ENCODE measurements at places on chromosomes 6 and 20.

GRCh38 chr20:47220161-47220582 is 136.3 kb downstream of the ZMYND8 start:
- DNase-seq = no peak

DNA sequence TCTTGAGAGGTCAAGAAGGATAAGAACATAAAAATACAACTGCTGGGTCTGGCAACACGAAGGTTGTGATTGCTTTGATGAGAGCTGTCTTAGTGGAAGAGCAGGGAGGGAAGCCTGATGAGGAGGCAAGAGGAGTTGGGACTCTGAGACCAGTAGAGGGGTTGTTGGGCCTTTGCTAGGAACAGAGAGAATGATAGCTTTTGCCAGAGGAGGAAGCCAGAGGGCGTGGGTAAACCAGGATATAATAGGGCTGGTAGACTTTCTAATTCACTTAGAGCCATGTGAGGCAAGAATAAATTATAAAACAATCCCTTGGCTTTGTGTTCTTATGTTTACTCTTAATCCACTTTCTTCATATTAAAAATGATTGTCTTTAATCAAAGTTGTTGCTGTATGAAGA is 78.6 kb downstream of the RCAN2 start:
- DNase-seq = no peak

DNA sequence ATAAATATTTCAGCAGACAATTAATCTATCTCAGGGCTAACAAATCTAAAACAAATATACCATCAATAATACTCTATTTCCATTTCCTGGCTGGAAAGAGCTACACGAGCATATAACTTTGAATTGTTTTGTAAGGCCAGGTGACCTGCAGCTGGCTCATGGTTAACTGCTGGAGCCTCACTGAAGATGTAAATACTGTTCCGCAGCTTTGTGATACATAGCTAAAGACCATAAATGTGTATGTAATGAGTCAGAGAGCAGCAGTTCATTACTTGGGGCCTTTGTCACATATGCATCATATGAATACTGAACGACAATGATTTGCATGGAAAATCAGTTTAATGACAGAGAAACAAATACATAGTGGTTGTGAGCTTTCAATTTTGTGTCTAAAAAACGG is 109.4 kb upstream of the CCN2 start:
- no peak for DNase-seq

GRCh38 chr6:98839781-98840361 is 5.5 kb downstream of the POU3F2 start:
- DNase-seq = no peak

DNA sequence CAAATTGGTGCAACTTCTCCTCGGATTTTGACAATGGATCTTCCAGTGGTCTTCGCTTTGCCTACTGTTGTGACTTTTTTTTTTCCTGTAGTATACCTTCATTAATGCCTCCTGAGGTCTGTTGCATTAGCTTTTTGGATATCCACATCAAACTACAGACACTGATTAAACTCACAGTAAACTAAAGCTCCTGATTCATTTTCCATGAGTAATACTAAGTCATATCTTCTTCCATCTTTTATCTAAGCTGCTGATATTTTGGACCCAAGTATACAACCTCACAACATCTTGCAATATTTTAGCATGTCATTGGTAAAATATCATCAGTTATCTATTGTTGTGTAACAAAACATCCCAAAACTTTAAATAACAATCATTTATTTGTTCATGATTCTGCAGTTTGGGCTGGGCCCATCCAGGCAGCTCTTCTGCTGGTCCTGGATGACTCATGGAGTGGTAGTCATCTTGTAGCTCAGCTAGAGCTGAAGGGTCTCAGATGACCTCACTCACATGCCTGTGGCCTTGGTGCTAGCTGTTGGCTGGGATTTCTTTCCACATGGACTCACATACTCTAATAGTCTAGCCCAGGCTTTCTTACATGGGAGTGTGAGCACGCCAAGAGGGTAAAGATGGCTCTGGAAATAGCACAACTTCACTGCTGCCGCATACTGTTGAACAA is 78.3 kb upstream of the SRSF6 start:
- no peak for DNase-seq

GRCh38 chr6:89818977-89819335 is 638 bp downstream of the MDN1 start:
- peak; percentile 16 for DNase-seq

DNA sequence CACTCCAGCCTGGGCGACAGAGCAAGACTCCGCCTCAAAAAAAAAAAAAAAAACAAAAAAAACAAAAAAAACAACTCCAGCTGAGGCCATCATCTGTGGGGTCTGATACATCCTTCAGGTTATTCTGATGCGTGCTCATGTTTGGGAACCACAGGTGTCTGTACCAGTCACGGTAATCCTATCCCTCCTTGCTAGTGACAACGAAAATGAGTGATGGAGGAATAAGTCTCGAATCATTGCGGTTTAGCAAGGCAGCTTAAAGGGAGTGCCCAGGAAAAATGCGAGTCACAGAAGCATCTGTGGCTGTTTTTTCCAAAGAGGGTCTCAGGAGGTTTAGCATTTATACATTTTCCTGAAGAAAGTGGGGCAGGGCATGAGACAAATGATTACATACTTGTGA is 48.8 kb downstream of the MCUR1 start:
- DNase-seq = no peak

GRCh38 chr6:35294308-35294945 is 3.2 kb upstream of the DEF6 start:
- peak; percentile 43 for DNase-seq

GRCh38 chr6:49733680-49734079 is 10.5 kb downstream of the CRISP3 start:
- DNase-seq = no peak

DNA sequence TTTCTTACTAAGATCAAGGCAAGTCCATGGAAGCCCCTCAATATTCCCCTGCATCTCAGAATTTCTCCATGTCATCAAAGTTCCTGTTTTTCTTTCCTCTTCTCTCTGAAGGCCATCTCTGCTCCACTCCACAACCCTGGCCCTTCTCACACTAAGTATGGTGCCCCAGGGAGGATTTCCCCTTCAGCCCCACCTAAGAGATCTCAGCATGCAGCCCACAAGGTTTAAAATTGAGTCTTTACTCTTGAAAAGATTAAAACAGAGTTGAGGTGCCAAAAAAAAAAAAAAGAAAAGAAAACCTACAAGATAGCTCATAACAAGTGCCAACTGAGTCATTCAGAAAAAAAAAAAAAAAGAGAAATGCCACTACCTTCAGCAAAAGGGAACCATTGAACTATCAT is 36.5 kb upstream of the TNFAIP3 start:
- no peak for DNase-seq

GRCh38 chr6:33452496-33452895 is 1.9 kb upstream of the ZBTB9 start:
- no peak for DNase-seq

GRCh38 chr6:170423030-170423429 is 116.5 kb downstream of the FAM120B start:
- DNase-seq = no peak

DNA sequence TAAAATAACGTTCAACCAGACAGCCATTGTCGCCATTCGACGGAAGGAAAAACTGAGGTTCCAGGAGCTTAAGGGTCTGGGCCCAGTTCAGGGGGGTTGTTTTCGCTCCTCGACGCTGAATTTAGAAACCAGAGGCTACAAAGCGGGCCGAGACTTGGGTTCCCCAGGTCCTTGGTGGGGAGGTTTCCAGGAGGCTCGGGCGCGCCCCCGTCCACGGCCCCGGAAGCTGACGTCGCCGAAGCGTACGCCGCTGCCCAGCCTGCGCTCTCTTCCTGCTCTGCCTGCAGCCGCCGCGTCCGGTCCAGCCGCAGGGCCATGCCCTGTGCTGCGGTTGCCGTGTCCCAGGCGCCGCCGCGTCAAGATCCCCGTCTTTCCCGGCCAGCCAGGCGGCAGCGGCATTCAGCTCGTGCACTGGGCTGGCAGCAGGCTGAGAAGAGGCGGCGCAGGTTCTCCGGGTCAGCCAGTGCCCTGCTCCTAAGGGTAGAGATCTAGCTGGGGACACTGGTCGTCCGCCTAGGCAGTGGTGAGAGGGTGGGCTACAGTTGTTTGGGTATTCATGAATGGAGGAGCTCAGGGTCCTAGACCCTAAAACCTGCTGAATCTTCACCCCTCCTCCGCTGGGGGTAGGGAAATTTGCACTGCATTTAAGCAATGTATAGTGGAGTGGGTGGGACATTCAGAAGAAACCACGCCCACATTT is 901 bp upstream of the TRIM26 start:
- DNase-seq = peak; percentile 77

DNA sequence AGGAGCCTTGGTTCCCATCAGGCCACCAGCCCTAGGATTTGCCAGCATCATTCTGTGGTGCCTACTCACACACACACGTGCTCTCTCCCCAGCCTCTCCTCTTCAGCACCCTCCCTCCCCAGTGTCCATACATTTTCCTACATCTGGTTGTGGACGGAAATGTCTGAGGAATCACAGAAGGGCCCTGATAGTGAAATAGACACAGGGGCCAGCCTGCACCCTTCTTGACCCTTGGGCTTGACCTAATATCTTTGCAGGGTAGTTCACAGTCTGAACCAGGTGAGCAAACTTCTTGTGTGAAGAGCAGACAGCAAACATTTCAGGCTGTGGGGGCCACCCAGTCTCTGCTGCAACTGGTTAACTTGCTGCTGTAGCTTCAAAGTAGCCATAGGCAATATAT is 108.5 kb upstream of the NXT1 start:
- DNase-seq = no peak

DNA sequence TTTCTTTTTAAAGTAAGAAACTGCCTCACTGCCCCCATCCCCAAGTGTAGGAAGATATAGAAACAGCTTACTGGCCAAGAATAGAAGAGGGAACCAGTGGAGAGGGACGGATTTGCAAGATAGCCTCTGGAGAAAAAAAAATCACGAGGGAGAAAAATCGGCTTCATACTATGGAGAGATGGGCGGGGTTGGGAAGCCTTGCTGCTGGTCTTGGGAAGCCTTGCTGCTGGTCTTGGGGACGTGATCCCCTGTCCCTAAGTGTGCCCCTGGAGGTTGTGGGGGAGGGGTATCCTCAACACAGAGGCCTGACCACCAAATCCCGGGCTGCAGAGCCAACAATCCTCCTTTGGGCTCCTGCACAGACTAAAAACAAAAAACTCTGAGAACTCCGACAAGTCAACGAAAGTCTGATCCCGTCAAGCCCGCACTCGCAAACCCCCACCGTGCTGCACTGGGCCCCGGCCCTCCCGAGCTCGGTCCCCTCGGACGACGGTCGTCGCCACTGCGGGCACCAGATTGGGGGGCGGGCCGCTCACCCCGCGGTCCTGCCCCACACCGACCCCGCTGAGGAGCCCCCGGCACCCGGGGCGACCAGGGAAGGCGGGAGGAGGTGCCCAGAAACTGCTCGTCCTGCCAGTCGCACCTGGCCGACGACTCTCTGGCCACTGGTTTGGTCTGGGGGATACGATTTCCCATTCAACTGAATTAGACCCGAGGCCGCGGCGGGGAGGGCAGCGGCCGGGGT is 750 bp downstream of the MAP7 start:
- DNase-seq = peak; percentile 31

GRCh38 chr20:54184904-54185626 is 11.3 kb upstream of the CYP24A1 start:
- no peak for DNase-seq

- no peak for DNase-seq
These were observed 2.1 kb upstream of the TMEM217 start for GRCh38 chr6:37260040-37260439.

- DNase-seq = no peak
These were observed 46.3 kb upstream of the FOXA2 start for GRCh38 chr20:22630701-22631100.

Data from prostate gland (tissue), 2 donors.